ENCODE measurements at places on chromosomes 6 and 20.
A peak's percentile ranks its signal among the peaks of the same experiment; 100 is the strongest.

DNA sequence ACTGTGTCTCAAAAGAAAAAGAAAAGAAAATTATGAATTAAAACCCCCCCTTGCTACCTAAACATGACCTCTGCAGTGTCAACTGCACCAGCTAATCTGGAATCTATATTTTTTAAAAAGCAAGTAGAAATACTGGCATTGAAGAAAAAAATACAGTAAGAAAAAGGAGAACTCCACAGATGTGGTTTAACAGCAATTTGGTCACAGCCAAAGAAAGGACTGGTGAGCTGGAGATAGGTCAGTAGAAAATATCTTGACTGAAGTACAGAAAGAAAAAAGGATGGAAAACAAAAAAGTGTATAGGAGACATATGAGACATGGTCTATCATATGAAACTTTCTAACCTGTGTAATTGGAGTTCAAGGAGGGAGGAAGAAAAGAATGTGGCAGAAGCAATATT is 44.1 kb upstream of the ERVFRD-1 start:
- no peak for DNase-seq

- DNase-seq: peak; percentile 23
Observed at GRCh38 chr6:5302995-5303622, 41.8 kb downstream of the FARS2 start.

DNA sequence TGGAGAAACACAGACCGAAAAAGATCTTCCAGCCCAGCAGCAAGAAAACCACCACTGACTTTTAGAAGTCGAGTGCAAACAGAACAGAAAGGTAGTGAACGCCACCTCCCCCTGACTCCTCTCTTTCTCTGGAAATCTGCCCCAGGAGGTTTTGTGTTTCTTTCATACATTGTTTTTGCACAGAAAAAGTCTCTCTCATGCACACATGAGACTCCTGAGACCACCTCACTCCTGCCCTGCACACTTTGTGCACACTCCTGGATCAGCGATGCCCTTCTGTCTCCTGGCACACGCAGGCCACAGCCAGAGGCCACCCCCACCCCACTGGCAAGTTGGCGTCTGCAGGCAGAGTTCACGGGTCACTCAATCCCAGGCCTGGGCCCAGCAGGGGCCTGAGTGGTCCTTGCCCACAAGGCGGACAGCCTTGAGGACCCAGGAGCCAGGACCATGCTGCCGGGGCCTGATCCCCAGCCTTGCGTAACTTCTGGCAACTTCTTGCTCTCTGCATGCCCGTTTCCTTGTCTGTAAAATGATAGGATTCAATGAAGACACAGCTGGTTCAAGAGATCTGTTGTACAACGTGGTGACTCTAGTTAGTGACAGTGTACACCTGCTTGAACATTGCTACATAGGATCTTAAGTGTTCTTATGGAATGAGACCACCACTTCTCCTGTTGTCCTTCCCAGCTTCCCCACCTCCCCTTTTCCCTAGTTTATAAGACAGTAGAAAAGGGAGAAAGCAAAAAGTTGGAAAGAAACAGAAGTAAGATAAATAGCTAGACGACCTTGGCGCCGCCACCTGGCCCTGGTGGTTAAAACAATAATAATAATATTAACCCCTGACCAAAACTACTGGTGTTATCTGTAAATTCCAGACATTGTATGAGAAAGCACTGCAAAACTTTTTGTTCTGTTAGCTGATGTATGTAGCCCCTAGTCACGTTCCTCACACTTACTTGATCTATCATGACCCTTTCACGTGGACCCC is 30.2 kb upstream of the CST7 start:
- DNase-seq: no peak

DNA sequence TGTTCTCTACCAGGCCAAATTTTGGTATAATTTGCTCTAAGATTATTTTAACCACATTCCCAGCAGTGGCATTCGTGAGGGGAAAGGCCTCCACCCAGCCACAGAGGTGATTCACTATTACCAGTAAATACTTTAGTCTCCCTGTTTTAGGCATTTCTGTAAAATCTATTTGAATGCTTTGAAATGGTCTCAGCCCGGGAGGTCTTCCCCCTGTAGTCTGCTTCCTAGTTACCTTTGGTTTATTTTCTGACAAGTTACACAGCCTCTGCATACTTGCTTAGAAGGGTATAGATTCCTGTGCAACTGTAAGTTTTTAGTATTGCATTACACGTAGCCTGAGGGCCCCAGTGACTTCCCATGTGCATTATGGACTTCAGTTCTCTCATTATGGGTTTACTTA is 248.7 kb downstream of the C6orf118 start:
- DNase-seq: no peak

DNA sequence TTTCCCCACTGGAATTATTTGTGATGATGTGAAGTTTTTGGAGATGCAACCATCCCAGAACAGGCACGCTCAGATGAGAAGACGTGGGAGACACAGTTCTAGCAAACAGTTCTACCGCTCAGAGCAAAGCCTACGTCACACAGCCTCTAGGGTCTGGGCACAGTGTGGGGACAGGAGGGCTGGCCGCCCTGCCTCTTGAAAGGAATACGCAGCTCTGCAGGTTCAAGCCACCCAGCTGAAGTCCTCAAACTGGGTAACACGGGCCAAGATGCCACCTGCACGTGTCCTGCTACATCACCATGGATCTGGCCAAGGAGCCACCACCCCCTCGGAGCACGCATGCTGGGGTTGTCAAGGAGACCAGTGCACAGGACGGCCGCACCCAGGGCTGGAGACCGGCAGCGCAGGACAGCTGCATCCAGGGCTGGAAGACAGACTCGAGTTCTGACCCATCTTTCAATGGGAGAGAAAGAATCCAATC is 75.0 kb downstream of the NOL4L start:
- no peak for DNase-seq

GRCh38 chr6:15129887-15130286 is 116.0 kb upstream of the JARID2 start:
- no peak for DNase-seq

DNA sequence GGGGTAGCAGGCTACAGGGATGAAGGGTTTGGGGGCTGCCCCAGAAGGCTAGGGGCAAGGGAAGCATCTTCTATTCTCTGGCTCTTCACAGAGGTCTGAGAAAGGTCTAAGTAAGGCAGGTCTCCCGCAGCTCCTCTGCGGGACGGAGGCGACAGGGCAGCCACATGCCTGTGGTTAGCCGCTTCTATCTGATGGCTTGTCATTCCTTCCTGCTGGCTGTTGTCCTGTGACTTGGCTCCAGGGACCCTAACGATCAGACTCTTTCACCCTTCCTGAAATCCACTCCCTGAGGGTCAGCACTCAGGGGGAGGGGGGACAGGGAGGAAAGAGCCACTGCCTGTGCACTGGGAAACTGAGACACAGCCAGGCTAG is 673 bp downstream of the CST7 start:
- no peak for DNase-seq

DNA sequence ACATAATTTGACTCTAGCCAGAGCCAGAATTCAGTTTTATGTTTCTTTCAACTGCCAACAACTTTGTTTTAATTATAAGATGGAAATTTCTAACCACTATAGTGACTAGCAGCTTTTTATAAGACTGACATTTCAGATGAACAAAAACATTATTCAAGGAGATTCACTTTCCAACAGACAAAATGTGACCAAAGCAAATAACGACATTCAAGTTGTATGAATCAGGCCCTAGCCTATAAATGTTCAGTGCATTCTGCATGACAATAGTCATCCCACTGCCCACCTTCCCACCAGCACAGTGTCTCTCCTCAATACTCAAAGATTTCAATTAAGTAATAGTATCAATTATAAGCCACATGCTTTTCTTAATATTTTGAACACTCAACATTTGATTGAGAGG is 200.7 kb downstream of the KHDC1L start:
- no peak for DNase-seq

DNA sequence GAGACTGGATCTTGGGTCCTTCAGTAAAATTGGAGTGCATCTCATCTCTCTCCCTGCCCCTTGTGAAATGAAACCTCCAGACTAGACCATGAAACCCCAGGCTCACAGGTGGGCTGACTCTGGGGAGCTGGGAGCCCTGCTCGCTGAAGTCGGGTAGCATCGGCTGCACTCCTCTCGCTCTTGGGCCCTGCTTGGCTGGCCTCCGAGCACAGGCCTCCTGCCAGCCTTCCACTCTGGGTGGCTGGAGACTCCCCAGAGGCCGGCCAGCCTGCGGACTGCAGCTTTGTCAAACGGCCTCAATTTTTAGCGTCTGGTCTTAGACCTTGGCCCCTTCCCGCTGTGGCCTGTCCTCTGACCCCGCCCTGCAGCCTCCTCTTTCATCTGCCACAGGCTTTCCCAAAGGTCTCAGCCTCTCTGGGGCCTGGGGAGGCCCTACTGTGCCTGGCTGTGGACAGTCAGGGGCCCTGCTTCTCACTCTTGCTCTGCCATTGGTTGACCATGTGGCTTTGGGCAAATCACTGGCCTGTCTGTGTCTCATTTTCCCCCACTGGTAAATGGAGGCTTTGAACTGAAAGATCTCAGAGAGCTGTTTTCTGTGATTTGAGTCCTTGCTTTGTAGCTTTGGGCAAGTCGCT is 45.1 kb downstream of the SRC start:
- DNase-seq: no peak

DNA sequence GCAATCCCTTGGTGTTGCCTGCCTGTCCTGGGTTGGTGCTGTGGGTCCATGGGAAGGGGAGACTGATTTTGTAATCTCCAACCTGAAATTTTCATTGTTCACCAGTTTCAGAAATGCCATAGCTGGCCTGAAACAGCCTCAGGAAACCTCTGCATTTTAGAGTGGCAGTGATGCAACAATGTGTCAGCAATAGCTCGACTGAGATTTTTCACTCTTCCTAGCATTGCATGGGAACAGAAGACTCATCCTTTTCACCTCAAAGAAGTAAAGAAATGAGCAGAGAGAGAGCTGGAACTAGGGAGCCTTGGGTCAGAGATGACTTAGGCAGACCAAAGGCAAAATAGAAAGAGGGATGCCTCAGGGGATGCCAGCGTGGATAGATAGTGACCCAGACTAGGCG is 23.7 kb upstream of the TMEM14A start:
- DNase-seq: no peak

- DNase-seq: no peak
Observed at GRCh38 chr6:19879663-19880062, 42.5 kb downstream of the ID4 start.

- DNase-seq: peak; percentile 29
Observed at GRCh38 chr20:63627751-63628245, 897 bp upstream of the GMEB2 start.

DNA sequence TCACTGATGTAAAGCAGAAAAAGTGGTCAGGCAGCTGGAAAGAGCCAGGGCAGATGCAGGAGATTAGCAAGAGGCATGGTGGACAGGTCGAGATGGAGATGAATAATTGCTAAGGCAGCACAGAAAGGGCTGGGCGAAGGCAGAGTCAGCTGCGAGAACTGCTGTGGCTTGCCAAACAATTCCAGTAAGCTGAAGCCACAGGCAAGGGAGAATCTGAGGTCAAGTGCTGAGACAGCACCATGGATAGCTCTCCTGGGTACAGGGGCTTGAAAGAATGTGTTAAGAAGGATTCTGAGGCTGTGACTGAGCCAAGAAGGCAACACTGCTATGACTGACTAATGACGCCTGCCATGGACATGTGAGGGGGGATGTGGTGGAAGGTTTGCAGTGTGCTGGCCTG is 220.8 kb upstream of the FOXA2 start:
- DNase-seq: no peak

- no peak for DNase-seq
Observed at GRCh38 chr6:155915651-155916050, 460.0 kb upstream of the NOX3 start.

DNA sequence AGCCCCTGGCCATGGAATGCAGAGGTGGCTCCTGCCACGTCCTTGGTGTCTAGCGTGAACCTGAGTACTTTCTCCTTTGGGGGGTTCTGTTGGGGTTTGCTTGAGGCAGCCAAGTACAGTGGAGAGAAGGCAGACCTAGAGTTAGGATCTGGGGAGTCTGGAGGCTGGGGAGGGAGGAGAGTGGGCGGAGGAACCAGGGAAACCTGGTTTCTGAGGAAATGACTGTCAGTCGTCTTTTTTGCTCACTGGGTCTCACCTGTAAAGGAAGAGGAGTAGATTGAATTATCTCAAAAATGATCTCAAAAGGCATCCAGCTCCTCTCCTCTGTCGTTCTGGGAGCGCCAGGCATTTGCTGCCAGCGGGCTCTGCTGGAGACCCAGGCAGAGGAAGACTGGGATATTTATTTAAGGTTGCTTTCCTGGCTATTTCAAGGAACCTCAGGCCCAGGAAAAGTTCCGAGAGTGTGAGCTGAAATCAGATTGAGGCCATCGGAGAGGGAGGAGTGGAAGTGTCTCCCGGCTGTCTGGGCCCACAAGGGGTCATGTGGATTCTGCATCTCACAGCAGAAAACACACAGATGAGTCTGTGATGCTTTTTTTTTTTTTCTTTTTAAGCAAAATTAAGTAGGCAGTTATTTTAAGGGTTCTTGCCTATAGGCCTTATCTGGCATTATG is 16.1 kb downstream of the EPB41L1 start:
- no peak for DNase-seq
